ENCODE measurements at places on chromosomes 2 and 18.
A peak's percentile ranks its signal among the peaks of the same experiment; 100 is the strongest.

DNA sequence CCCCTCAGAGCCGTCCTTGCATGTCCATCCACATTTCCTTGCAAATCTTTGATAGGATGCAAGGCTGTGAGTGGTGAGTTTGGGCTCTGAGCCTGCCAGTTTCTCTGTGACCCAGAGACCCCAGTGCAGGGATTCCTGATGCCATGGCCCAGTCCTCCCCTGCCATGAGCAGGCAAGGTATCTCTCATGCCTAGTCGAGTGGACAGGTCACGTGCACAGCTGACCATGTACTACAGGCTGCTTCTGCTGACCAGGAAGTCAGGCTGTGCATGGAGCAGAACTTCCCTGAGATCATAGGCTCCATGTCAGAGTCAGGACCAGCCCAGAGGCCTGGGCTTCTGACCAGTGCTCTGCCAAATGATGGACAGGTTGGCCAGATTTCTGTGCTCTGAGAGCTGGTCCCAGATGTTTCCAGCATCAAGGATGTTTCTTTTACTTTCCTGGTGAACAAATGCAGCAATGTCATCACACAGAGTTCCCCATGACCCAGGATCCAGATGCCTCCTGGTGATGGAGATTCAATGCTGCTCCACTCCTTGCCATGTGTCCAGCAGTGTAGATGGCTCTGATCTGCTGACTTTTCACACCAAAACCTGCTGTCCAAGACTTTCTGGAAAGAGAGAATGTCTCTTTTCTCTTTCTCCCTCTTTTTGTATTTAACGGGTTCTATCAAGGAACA lies 321.6 kb upstream of the HS6ST1 start:
- DNase-seq = no peak

DNA sequence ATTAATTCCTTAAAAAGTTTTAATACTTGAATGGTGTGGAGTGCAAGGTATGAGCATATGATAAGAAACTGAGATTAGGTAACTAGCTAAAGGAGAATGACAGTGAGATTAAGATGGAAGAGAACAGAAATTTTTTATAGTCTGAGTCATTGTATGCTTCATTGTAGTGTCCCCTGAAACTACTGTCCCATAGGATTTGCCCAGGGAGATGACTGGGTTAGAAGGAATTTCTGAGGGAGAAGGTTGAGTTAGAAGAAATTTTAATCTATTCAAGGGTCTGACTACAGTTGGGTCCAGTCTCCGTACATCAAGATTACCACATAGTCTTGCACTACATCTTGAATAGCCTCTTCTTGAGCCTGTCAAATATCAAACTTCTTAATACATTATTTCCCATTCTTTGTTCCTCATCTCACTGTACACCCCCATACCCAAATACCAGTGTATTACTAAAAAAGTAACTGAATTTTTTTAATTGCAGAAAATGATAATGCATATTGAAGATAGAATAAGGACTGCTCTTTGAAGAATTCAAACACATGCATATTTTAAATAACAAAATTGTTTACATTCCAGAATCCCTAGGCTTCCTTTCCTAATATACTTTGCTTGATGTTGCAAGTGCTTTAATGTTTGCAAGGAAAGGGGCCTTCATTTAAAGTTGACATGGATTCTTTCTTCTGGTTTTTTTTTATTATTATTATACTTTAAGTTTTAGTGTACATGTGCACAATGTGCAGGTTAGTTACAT lies 314.3 kb upstream of the COL3A1 start:
- DNase-seq = no peak

GRCh38 chr2:188076149-188077056 lies 215.3 kb upstream of the GULP1 start:
- DNase-seq = no peak

DNA sequence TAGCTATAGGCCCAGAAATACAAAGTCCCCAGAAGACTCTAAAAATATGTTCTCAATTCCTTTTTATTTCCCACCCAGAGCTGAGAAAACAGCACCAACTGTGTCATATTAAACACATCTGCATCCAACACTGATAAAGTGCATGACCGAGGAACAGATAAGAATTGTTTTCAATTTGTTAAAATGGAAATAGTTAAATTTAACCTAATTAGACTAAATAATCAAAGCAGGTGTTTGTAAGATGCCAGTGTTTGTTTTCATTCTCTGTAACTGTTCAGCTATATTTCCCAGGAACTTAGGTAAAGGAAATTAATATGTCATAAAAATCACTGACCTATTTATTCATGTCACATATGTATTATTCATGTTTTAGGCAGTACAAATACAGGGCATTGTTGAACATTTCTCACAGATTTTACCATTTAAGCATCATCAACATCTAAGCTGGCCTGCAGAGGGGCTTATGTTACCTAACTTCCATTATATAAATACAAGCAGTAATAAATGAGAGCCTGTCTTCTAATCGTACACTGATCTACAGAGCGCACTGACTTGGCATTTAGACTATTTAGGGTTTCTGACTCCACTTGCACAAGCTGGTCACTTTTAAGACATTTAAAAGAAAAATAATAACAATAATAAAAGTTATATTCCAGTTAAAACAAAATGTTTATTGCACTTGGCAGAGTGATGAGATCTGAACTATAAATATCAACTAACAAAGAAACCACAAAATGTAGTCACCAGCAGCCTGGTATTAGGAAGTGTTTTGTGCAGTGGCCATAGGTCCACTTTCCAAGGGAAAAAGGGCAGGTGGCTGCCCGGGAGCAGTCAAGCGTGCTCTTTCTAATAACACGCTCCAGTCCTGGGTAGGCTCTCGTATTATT lies 86.6 kb upstream of the ZFP36L2 start:
- peak; percentile 32 for DNase-seq

GRCh38 chr2:201448061-201448460 lies 3.2 kb downstream of the TRAK2 start:
- DNase-seq = no peak

DNA sequence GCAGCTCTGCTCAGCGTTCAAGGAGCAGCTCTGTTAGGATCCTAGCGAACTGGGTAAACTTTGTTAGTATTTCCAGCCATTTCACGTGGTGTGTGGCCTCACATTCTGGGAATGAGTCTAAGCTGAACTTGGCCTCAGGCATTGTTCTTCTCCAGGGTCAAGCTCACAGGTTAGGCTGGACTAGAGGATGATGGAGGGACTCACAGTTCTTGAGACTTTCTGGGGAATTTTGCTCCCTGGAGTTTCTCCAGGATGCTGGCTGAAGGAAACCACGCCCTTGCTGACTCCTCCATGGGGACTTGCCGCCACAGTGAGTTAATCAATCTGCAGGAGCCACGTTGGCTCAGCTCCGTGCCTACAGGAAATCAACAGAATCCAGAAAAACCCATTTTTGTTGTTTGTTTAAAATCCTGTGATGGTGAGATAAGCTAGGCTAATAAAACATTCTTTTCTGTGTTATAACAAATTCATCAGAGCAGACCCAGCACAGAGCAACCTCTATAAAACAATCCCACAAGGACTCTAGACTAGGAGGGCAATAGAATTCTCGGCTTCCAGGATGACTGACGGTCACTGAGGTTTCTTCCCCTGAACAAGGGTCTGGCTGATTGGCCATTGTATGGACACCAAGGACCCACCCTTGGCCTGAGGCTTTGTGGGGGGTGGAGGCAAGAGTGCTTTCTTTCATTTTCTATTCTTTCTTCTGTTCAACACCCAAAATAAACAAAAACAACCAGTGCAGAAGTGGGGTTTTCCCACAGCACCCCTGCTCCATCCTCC lies 12.6 kb downstream of the CNDP1 start:
- DNase-seq = no peak

- DNase-seq = no peak
Measured at GRCh38 chr18:9991011-9992000, 77.5 kb downstream of the VAPA start.

All from NCI-H774 (cell line).